IMR-90 (cell line): ENCODE measurements at places on chromosomes 5 and 9. TPM values are rescaled to one million over a fixed set of nuclear protein-coding genes. Genes with fewer than 3 reads are reported as not detected.

DNA sequence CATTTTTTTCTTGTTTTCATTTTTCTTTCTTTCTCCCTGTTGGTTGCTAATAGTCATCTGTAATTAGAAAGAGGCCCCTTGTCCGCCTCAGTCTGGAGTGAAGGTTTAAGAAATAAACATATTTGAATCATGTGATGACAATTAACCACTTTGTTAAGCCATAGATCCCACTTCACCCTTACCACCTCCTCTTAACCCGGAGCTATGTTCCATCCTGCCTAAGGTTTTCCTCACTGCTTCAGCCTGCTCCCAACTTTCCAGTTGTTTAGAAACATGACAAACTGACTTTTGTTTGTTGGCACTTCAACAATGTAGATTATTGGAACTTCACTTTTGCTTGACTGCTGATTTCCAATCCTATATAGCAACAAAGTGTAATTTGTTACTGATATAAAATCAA lies 37.4 kb upstream of the SSBP2 start:
- H3K36me3 ChIP-seq = no peaks in the 10 kb centered on the region
- no peaks in the 10 kb centered on the region for H3K27me3 ChIP-seq
- peak overlapping the region; percentile 55; the same call in 1 of the 2 replicates for H3K27ac ChIP-seq
- no peak overlapping the region for H3K4me3 ChIP-seq
- DNase-seq = no peak
- H3K4me1 ChIP-seq = peaks cover 9% of the 10 kb centered on the region

Gene CYLC2
- not detected in 2 replicates for total RNA-seq

- no peak overlapping the region for H3K4me3 ChIP-seq
- no peak overlapping the region for H3K27ac ChIP-seq
- H3K36me3 ChIP-seq = no peaks in the 10 kb centered on the region
- DNase-seq = peak; percentile 68
Observed at GRCh38 chr9:91248707-91249106, 113.0 kb downstream of the AUH start.

GRCh38 chr5:88979726-88980125 lies 96.7 kb upstream of the MEF2C start:
- H3K36me3 ChIP-seq = no peaks in the 10 kb centered on the region
- H3K4me1 ChIP-seq = no peaks in the 10 kb centered on the region
- H3K27me3 ChIP-seq = no peaks in the 10 kb centered on the region

Gene GARIN3
- total RNA-seq = not detected in 2 replicates

Gene GFI1B
- not detected in 2 replicates for total RNA-seq

DNA sequence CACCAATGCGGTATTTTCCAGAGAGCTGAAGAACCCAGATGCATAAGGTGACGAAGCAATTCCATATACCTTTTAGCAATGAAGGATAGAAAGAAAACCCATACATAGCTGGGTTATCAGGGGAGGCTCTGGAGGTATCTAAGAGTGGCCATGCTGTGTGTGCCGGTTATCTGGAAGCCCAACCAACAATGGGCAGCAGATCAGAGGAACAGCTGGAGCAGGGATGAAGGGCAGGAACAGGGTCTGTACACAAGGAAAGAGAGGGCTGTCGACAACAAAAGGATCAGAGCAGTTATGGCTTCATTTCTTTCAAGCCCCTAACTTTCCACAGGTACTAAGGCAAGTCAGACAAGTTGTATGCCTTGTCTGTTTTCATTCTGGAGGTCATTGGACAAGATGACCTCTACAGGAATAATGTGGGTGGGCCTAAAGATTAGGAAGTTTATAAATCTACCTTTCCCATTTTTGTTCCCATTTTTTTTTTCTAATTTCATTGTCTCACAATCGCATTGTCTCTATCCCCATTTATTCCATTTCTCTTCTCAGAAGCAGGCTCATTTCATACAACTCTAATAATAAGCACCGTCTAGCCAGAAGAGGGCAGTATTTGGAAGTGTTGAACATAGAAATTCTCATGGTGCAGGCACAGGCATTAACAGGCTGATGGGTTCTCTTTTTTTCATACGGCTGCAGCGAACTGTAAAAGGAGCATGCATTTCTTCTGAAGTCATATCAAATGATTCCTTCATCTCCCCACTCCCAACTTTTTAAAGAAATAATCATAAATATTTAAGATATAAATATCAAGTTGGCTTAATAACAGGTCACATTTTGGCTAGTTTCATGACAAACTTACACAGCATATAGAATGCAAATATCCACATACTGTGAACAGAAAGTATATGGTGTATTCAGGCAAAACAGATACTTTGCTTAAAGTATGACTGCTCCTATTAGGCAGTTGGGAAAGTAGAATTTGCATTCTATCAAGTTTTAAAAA lies 63.5 kb downstream of the ZNF474 start:
- H3K36me3 ChIP-seq = no peaks in the 10 kb centered on the region
- H3K4me3 ChIP-seq = no peak overlapping the region
- H3K27me3 ChIP-seq = peaks cover under 1% of the 10 kb centered on the region; the same call in 1 of the 2 replicates
- peak; percentile 79 for DNase-seq
- no peak overlapping the region for H3K27ac ChIP-seq
